ENCODE measurements at places on chromosomes 6 and 20.

DNA sequence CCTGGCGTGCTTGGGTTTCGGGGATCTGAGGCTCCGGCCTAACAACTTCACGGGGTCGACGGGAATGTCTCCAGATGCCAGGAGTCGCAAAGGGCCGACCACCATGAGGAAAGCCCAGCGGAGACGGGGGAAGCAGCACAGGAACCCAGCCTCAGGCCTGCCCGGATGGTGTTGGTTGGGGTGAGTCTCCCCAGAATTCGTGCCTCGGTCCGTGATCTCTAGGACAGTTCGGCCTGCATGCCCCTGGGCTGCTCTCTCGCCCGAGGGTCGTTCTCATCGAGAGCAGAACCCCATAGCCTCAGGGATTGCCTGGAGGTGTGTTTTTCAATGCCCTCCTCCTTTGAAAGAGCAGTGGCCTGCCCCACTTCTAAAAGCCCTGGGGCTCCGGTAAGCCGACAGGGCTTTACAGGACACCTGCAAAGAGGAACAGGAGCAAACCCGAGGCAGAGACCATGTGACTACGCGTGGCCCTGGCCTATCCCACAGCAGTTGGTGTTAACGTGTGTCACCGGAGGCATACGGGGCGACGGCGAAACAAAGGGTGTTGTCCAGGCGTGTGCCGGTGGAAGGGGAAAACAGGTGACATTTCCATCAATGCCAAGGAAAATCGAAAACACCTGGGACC lies 973.1 kb upstream of the DEFB115 start:
- no peak for DNase-seq

- no peak for DNase-seq
These were observed 54.0 kb downstream of the RIN2 start for GRCh38 chr20:19812056-19812455.

DNA sequence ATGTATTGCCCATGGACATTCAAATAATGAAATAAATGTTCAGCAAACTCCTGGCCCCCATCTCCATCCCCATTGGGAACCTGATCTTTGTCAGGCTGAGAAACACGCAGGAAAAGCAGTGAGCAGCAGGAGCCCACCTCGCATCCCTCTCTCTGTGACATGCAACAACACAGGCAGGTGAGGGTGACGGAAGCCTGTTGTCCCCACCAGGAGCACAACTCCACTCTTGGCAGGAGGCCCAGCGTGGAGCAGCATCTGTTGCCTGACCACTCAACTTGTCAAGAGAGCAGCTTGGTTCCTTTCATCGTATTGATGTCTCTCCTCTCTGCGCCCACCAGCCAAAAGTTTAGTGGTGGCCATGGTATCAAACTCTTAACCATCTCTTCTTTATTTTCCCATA lies 586.9 kb upstream of the ARID1B start:
- no peak for DNase-seq

DNA sequence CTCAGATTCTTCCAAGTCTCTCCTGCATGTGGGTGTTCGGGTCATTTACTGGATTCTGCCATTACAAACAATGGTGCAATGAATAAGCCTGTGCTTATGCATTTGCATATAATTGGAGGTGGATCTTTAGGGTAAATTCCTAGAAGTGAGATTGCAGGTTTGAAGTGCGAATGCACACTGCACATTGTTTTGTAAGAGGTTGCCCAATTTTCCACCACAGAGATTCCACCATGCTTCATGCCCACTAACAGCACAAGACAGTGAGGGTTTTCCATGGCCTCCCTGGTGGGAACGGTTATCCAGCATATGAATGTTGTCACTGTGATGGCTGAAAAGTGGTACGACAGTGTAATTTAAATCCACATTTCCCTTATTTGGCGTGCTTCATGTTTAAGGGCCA lies 178.8 kb upstream of the PMEPA1 start:
- DNase-seq = no peak

DNA sequence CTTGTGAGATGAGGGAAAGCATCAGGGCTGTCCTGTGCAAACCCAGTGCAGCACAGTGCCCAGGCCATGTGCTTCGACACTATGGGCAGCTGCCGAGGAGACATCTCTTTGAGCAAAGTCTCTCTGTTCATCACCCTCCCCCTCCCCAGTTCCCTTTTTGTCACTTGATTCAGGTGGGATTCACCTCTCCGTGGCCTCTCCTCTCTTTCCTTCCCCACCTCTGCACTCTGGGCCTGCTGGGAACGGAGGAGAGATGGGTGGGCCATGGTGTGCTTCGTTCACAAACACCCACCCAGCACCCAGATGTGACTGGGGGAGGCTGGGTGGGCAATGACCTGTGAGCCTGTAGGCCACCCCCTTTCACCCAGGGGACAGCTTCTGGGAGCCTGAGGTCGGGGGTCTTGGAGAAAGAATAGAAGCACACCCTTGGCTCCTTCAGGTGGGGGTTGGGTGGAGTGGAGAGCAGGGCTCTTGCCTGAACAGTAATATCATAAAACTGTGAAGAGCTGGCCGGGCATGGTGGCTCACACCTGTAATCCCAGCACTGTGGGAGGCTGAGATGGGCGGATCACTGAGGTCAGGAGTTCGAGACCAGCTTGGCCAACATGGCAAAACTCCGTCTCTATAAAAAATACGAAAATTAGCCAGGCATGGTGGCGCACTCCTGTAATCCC lies 33.5 kb upstream of the DLGAP4 start:
- DNase-seq = no peak

GRCh38 chr20:49810491-49811190 lies 2.0 kb upstream of the SLC9A8 start:
- DNase-seq = no peak

DNA sequence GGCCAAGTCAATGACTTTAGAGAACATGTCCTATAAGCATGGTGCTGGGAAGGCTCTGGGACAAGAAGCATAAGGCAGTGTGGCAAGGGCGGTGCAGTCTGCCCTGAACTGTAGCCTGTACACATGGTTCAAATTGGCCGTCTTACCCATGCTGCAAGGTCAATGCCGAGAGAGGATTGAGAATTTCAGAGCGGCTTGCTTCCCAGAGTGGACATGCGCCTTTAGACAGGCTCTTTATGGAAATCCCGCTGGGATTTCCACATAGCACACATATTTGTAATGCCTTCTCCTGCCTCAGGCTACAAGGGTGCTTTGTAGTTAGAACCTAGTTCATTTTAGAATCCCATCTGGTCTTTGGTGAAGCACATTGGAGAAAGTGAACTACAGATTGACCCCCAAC lies 36.1 kb upstream of the CEP162 start:
- DNase-seq = no peak

GRCh38 chr6:33172688-33173534 lies 19.4 kb downstream of the COL11A2 start:
- no peak for DNase-seq

GRCh38 chr6:29665942-29666825 lies 9.3 kb downstream of the MOG start:
- no peak for DNase-seq

DNA sequence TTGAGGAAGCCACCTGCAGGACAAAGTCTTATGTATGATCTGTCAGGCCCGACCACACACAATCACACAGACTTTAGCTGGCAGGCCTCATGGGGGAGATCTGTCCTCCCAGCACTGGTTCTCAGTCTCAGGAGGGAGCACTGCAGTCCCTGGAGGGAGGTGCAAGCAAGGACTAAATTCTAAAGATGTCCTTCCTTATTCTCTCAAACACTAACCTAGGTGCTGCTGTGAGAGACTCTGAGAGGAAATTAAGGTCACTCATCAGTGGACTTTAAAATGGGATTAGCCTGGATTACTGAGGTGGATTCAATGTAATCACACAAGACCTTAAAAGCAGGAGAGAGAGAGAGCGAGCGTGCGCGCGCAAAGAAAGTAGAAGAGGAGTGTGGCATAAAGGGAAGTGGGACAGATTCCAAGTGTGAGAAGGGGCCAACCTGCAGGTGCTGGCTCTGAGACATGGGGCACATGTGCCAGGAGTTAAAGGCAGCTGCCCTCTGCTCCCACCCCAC lies 14.3 kb downstream of the GLO1 start:
- DNase-seq = no peak

DNA sequence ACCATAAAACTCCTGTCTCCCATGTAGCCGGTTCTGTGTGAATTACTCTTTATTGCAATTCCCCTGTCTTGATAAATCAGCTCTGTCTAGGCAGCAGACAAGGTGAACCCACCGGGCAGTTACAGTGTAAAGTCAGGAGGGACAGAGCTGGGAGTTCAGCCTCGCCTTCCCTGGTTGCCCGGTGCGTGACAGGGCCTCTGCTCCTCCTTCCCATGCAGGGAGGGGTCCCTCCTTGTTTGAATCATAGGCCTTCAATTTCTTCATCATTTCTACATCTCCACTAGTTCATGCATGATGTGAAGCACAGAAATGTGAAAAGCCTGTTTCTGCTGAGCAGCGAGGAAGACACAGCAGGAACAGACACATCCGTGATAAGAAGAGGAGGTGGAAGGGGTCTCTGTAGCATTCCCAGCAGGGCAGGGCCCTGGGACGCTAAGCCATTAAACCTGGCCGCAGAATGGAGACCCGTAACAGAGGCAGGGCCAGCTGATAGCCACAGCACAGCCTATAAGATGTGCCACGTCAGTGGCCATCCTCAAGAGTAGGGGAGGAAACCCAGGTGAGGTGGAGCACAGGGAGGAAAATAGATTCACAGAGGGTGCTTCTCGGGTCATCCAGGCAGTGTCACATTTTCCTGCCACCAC lies 106.7 kb upstream of the CST7 start:
- no peak for DNase-seq

DNA sequence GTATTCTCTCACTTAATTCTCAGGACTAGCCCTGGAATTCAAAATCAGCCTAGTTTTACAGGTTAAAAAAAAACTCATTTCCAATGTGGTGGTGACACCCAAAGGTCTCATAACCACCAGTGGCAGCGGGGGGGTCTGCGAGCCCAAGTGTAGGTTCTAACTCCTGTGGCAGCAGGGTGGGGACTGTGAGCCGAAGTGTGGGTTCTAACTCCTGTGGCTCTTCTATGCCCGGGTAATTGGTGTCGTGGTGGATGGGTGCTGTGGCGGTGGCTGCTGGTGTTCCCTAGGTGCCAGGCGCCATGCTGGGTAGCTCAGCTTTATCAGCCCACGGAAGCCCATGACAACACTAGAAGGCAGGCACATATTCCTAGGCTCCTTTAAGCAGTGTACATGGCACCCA lies 4.9 kb upstream of the ANKRD60 start:
- no peak for DNase-seq

DNA sequence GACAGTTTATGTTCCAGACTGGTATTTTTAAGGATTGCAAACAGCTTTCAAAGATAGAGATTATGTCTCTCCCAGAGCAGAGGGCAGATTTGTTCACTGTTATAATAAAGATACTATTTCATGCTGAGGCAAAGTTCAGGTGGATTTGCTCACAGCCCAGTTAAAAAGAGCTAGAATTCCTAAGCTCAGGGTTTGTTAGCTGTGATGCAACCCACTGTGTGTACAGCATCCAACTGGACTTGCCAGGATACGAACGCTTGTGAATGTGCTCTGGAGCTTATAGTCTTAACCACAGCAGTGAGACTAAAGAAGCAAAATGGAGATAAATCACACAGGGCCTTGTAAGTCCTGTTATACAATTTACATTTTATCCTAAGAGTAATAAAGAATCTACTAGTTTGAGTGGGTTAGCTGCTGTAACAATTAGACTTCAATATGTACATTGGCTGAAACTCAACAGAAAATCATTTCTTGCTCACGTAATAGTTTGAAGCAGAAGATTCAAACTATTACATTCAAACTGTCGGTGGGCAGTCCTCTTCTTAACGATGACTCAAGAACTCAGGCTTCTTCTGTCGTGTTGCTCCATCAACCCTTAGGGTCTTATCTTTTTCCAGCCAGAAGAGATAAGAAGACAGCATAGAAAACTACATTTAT lies 204.0 kb upstream of the PLN start:
- no peak for DNase-seq

DNA sequence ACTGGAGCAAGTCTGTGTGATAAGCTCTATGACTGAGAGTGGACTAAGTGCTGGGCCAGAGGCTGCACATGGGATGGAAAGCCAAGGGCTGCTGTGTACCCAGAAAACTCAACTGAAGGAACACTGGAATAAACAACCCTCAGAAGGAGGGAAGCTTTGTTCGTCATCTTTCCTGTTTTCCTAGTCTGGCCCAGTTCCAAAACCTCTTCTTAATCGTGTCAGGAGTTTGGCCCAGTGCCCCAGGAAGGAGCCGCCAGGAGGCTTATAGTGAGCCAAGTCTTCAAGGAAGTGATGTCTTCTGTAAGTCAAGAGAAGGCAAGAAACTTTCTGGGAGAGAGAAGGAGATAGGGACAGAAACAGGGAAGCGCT lies 23.3 kb upstream of the TOP1 start:
- peak; percentile 72 for DNase-seq

GRCh38 chr20:19816386-19816785 lies 58.3 kb downstream of the RIN2 start:
- DNase-seq = no peak

GRCh38 chr20:14570811-14571210 lies 233.4 kb upstream of the FLRT3 start:
- no peak for DNase-seq

GRCh38 chr20:3804254-3804751 lies 8.2 kb downstream of the CDC25B start:
- DNase-seq = no peak

DNA sequence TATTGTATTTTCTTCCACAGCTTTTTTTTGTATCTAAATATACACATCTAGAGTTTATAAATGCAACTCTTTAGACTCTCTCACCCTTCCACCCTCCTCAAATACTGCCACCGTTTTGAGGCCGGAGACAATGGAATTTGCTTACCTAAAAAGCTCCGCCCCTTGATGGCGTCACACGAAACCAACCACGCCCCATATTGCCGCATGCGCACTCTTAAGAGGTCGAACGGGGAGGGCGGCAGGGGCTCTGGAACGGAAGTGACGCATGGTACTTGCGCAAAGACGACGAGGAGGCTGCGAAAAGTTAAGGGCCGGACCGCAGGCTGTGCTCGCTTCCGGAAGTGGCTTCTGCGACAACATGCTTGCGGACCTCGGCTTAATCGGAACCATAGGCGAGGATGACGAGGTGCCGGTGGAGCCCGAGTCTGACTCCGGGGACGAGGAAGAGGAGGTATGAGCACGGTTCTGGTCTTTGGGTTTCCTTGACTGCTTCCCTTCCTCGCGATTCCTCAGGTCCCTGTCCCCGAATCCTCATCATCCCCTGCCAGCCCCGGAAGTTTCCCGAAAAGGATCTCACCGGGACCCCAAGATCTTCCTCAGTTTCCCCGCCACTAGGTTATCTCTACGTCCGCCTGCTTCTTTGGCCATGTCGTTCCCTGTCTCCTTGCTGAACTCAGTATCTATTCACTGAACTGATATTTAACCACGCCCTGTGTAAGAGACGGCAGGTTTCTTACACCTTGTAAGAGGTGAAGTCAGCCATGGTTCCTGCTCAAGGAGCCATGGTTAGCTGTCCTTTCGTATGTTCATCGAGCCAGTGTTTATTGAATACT lies at the start of gene DDX27:
TSS of gene DDX27 (plus strand) at position 326 of the 833 bp plus-strand sequence. CDS start at position 359, 33 bp downstream.
- DNase-seq = peak; percentile 100

GRCh38 chr6:154229786-154230185 lies 126.8 kb downstream of the IPCEF1 start:
- DNase-seq = no peak

DNA sequence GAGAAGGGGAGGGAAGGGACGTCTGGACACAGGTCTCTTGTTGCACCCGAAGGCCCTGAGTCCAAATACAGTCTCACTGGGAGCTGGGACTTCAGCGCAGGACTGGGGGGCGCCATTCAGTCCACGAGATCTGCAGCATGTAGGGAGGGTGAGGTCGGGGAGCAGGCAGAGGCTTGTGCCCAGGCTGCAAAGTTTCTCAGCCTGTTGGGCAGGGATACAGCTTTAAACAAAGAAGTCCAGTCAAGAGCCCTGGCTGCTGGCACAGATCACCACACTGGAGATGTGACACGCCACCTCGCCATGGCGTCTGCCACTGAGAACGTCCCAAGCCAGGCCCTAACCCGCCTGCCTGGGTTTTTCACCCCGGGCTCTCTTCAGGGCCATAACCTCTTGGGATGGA lies 256.6 kb downstream of the DLL1 start:
- DNase-seq = no peak
